Ovary (tissue), 10 donors: ENCODE measurements at places on chromosomes 3 and 15.

DNA sequence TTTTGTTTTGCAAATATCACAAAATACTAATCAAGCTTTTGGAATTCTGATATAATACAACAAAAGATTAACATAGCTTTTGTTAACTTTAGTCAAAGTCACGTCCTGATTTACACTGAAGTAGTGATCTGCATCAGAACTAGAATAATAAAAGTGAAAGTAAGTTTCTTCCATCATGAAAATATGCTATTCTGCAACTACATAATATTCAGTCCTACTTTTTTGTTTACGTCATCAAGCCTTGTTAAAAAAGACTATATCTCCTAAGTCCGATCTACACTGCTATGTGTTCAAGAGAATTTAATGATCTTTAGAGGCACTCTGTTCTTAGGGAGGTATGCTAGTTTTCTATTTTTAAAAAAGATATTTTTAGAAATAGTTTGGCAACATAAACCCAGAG lies 330.1 kb downstream of the ARPP21 start:
- DNase-seq, result no peak

GRCh38 chr3:196502775-196503195 lies 783 bp downstream of the RNF168 start:
- DNase-seq, result peak; percentile 75

GRCh38 chr3:108133858-108134554 lies 43.2 kb upstream of the CD47 start:
- DNase-seq, result no peak

DNA sequence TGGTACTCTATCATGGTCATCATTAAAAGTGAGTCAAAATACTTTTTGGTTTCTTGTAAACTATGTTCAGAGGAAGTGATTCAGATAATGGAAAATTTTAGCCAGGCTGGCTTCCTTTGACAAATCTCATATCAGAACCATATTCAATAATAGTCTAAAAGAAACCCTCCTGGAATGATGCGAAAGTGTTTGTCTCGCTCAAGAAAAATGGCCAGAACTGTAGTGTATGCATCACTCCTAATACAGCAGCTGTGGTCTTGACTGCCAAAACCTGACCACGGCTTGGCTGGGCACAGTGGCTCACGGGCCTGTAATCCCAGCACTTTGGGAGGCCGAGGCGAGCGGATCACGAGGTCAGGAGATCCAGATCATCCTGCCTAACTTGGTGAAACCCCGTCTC lies 35.6 kb upstream of the KCNMB2 start:
- DNase-seq, result no peak

GRCh38 chr15:72939514-72940228 lies 112.6 kb upstream of the NEO1 start:
- DNase-seq, result no peak

- no peak for DNase-seq
These were observed 23.1 kb downstream of the PLXNA1 start for GRCh38 chr3:127005864-127006500.

DNA sequence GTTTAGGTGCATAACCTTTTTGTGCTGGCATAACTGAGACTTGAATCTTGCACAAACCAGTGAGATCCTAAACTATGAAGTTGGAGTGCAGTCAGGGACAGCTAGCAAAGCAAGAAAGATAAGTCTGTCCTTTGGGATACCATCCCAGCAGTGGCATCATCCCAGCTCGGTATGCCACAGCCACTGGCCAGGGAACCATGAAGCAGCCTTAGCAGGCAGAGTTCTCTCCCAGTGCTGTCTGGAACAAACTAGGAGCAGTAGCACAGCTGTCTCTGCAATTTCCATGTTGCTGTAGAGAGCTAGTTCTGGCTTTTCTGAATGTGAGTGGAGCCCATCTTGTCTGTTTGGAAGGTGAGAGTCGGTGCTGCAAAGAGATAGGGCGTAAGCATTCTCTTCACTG lies 130.3 kb downstream of the DTWD1 start:
- DNase-seq, result no peak
